ENCODE measurements at places on chromosomes 2 and 18.
A peak's percentile ranks its signal among the peaks of the same experiment; 100 is the strongest.

DNA sequence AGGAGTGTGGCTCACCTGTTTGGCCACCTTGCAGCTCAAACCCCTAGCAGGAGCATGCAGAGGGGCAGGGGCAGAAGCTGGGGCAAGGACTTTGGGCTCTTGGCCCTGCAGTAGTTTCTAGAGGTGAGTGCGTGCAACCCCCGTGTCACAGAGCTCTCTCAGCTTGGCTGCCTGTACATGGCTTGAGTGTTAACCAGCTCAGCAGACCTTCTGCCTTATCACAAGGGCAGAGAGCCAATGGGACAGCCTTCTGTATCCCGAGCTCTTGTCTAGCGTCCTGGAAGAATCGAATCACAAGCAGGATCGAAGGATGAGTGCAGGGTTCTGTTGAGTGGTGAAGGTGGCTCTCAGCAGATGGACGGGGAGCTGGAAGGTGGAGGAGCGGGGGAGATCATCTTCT, 120.3 kb upstream of the TMEM18 start:
- no peak for DNase-seq

- no peak for DNase-seq
Observed at GRCh38 chr18:73787316-73787715, 360.3 kb downstream of the FBXO15 start.

GRCh38 chr2:231370429-231370748, 25.1 kb upstream of the B3GNT7 start:
- no peak for DNase-seq

DNA sequence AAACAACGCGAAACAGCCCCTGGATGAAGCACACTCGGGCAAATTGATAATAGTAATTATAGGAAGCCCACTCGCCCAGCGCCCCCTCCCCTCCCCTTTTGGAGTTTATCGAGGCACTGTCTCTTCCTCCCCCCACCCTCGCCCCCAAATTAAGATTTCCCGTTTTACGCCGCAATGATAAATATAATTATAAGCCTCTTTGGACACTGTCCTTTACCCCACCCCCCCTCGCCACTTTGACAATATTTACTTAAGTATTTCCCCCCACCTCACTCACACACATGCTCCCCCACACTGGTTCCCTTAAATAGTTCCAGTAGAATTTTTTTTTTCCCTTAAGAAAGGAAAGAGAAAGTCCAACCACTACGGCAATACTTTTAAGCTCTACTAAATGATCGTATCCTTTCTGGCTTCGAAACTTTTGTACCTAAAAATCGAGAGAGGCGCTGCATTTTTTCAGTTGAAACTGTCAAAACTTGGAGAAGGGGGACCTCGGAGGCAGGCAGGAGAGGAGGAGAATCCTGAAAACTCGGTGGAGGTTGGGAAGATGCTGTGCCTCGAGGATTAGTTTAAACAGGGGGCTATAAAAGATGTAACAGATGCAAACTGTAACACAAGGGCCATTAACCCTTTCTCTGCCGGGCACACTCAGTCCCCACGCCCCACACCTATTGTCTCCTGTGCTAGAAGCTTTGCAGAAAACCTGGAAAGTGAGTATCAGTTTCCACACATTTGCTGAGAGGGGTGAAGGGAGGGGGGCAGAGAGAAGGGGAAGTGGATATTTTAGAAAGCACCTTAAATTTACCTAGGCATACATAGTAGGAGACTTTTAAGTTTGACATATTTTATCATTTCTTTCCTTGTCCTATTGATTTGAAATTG, 1.8 kb downstream of the ZEB2 start:
- DNase-seq: no peak

DNA sequence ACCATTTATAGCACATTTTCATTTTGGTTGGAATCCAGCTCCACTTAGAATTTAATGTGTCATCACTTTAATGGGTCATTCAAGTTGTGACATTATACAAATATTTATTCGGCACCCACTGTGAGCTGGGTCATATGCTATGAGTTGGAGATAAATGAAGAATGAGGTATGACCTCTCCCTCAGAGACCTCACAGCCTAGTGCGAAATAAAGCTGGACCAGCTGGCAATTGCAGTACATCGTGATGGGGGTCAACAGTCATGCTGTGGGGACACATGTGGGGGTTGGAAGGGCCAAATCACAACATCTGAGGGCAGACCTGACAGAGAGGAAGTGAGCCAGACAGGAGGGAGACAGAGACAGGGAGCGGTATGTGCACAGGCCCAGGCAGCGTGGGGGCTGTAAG, 175.4 kb downstream of the MAIP1 start:
- DNase-seq: no peak

DNA sequence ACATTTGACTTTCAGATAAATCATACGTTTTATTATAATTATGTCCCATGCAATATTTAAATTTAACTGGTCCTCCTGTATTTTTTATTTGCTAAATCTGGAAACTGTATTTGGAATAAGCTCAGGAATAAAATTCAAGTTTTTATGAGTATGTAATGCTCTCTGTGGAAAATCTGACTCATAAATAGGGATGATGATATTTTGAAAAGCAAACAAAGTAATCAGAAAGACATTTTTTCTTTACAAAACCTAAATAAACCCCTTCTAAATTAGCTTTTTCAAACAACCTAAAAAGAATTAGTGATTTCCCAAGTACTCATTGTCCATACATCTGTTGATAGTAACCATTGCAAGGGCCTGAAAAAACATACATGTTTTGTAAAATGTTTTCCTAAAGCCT, 41.1 kb downstream of the ASB1 start:
- peak; percentile 10 for DNase-seq

DNA sequence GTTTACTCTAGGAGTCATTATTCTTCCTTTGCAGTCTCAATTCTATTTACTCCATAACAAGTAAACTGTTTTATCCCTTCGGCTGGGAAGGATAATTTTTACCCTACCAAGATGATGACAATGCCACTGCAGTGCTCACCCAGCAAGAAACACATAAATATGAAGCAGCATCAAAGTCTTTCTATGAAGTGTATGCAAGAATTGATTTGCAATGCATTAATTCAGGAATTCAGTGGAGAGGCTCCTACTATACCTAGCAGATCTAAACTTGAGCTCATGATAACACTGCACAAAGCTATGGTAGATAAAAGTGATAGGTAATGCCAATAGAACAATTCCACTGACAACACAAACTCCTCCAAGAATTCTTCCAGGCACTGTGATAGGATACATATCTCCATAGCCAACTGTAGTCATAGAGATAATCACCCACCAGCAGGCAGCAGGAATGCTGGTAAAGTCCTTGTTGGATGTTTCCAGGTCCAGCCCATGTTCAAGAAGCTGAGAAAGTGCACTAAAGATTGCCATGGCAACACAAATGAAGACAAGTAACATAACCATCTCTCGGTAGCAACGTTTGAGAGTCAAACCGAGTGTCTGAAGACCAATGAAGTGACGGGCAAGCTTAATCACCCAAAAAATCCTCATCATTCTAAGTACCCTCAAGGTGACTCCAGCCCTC, 49.9 kb downstream of the KCNG3 start:
- DNase-seq: no peak

DNA sequence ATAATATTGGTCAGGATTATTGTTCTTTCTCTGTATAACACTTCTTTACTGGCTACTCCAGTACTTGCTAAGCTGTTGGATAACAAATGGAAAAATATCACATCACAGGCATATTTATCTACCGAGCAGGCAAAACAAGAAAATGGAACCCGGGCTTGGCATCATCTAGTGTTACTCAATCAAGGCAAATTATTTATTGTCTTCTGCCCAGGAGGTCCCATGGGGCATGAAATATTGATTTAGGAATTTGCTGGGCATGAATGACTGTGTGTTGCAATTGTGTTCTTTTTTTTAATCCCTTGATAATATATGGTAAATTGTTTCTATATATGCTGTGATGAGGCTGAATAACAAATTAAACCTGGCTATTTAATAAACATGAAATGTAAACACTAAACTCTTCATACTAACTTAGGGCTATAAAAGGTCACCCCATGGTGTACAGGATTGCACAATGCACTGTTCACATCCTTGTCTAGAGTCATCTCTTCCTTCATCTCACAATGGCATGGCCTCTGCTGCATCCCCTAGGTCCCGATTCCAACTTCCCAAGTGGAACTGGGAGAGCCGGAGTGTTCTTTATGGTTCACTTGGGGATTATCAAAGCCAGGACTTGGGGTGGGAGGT, 2.2 kb upstream of the PARD3B start:
- no peak for DNase-seq

DNA sequence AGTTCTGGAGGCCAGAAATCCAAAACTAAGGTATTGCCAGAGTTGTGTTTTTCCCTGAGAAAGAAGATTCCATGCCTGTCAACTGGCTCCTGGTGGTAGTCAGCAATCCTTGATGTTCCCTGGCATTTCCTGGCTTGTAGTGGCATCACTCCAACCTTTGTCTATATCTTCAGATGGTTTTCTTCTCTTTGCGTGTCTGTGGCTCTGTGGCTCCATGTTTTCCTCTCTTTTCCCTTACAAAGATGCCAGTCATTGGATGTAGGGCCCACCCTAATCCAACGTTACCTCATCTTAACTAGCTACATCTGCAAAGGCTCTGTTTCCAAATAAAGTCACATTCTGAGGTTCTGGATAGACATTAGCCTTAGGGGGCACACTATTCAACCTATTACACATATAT, 41.8 kb downstream of the SLC14A1 start:
- DNase-seq: peak; percentile 60

DNA sequence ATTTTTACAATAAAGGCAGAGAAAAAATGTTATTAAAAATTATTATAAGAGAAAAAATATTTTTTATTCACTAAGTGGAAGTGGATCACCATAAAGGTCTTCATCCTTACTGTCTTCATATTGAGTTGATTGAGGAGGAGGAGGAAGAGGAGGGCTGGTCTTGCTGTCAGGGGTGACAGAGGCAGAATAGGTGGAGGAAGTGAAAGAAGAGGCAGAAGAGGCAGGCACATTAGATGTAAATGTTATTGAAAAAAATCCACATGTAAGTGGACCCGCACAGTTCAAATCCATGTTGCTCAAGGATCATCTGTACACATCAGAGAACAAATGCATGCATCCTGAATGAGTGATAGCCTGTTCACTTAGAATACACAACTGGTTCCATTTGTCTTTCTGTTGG, 6.4 kb upstream of the SPATS2L start:
- no peak for DNase-seq

GRCh38 chr2:168915441-168916330, 14.6 kb downstream of the G6PC2 start:
- DNase-seq: no peak

- no peak for DNase-seq
Observed at GRCh38 chr2:219296631-219297391, 12.4 kb downstream of the PTPRN start.

GRCh38 chr2:186592137-186592875, 2.5 kb downstream of the ITGAV start:
- no peak for DNase-seq

DNA sequence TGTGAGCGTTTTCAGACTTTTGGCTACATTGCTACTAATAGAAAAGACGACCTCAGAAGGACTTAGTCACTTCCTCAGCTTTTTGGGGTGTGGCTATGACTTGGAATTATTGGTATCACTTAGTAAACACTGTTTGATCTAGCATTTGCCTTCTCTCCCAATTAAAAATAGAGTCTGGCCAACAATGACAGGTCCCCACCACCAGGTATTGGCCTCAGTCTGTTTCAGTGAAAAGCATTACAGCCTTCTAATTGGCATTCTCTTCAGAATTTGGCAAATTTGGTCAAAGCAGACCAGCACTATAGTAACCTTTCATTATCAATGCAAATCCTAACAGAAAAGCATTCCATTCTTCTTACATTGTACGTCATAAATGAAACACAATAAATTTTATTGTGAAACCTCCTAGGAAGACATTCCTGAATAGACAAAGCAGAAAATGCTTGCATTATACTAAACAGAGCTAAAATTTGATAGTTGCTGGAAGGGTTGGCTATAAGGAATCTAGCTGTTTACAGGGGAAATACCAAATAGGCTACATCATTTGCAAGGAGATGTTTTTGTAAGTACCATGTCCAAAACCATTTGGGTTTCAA, 613.9 kb downstream of the IRS1 start:
- DNase-seq: peak; percentile 97

DNA sequence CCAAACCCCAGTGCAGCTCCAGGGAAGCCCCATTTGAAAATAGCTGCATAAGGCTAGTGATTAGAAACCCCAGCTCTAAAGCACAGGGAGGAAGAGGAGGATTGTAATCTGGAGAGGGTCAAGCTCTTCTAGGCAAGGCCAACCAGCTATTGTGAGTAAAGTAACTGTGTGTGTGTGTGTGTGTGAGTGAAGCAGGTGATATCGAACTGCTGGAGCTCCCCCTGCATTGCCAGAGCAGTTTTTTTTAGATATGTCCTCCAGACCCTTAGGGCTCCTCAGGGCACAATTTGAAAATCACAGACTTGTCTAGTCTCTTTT, 177.4 kb upstream of the NABP1 start:
- DNase-seq: no peak

GRCh38 chr18:11873670-11874340, 22.6 kb downstream of the CHMP1B start:
- DNase-seq: no peak

DNA sequence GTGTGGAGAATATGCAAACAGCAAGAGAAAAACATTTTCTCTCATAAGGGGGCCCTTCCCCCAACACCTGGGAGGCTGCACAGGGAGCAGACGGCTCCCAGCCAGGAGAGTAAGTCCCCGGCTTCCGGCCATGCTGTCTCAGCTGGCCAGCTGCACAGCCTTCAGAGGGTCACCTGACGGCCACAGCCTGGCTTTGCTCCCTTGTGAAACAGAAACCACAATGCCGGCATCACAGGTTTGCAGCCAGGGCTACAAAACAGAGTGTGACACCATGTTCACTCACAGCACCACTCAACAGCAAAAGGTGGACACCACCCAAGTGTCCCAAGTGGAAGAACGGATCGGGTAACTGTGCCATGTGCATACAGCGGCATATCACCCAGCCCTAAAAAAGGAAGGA, 86.9 kb upstream of the GPC1 start:
- no peak for DNase-seq

DNA sequence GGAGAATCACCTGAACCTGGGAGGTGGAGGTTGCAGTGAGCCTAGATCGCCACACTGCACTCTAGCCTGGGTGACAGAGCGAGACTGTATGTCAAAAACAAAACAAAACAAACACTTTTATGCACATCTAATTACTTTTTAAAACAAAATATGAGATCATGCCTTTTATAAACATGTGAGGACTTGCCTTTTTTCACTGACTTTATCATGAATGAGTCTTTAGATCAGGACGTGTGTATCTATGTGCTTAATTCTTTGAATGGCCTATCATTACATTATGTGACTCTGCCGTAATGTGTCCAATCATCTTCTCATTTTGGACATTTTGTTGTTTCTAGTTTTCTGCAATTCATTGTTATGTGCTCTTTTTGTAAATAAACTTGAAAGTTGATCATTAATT, 58.7 kb downstream of the FAM117B start:
- DNase-seq: no peak

GRCh38 chr2:107322416-107322815, 436.4 kb upstream of the ST6GAL2 start:
- no peak for DNase-seq

DNA sequence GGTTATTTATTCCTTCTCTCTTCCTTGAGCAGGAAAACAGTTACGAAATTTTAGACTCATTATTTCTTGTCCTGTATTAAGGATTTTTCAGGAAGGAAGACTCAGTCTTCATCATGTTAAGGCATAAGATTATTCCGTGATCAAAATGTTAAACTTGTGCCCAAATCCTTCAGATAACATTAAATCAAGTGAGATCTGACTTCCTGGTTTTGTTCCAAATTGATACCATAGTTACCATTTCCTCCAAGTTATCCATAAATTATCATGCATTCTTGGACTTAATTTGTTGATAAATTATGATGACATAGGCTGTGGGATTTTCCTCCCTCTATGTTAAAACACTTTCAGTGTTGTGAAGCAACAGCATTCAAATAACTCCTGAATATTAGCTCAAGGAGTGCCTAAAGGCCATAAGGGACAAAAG, 31.9 kb downstream of the EFEMP1 start:
- DNase-seq: peak; percentile 71
